NCI-H1930 (cell line): ENCODE measurements at places on chromosomes 5 and 9.

- DNase-seq, result no peak
Observed at GRCh38 chr9:89655056-89655989, 50.5 kb downstream of the GADD45G start.

DNA sequence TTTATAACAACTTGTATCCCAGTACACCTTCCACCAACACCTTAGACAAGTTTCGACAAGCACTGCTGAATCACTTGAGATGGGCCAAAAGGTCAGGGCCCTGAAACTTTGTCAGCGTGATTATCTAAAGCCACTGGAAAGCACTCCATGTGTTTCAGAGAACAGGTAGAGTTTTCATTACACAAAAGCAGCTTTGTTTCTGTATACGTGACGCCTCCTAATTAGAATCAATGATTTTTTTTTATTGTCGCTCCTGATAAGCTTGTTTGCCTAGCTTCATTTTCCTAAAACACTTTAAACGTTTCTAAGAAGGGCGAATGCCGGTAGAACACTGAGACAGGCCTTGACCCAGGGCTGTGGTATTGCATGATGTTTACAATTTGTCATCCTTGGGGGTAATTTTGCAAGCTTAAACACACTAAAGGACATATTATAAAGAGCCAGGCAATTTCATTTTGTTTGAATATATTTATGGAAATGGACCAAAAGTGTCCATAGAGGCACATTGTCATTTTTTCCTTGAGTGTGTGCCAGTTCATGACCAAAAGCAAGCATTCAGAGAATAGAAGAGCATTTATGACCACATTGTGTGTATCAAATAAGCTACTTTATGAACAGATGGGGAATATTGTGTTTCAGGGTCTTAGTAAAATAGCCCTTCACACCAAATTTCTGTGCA is 193.6 kb downstream of the GLIS3 start:
- no peak for DNase-seq

DNA sequence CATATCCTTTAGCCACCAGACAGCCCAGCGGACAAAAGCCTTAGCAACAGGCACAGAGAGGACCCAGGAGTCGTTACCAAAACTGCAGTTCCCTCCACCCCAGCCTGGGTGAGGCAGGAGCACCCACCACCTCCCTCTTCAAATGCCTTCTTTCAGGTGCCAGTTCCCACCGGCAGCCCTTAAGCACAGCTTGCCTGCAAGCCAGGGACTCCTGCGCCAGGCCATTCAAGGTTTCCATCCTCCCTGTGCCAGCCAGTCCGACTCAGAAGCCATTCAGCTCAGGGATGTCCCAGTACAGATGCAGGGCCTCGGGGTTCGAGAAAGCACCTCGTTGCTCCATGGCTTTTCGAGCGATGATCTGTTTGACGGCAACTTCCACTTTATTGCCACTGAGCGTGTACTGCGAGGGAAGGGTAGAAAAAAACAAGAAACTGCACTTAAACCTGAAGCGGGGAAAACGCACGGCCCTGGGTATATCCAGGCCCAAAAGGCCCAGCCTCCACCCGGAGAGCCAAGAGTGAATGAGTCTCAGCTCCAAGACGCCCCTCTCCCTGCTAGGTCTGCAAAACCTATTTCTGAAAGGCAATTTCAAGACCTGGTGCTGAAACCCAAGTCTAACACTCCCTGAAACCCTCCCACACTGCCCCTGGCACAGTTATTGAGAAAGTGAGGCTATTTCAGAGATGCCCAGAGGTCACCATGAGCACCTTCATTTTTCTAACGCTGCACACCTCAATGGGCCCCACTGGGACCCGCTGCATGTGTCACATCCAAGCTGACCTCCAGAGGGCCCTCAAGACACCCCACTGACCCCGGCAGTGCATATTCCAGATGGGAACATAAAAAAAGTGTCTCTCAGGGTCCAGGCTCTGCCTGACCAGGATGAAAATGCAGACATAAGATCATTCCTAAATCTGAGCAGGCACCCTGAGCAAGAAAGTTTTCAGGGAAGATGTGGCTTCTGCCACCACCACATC is 36.8 kb upstream of the ZNF354A start:
- no peak for DNase-seq

DNA sequence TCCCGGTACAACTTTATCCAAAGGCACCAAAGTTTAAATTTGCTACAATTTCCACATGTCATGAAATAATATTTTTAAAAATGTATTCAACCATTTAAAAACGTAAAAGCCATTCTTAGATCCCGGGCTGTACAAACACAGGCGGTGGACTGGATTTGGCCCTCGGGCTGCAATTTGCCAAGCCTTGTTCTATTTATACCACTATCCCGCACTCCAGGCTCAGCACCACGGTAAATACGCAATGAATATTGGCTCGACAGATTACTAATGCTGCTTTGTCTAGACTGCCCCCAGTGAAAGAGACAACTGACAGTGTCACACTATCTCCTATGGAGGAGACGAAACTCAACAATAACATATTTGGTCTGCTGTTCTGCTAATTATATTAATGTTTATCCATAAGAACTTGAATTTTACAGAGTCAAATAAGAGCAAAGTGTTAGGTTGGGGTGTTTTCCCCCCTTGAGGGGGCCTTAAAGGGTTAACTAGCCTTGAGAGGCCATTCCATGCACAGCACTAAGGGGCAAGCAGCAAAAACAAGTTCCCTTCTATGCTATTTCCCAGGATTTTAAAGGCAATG is 98.1 kb downstream of the MARCHF11 start:
- no peak for DNase-seq

- DNase-seq, result no peak
Observed at GRCh38 chr5:103741984-103742383, 179.4 kb upstream of the NUDT12 start.

DNA sequence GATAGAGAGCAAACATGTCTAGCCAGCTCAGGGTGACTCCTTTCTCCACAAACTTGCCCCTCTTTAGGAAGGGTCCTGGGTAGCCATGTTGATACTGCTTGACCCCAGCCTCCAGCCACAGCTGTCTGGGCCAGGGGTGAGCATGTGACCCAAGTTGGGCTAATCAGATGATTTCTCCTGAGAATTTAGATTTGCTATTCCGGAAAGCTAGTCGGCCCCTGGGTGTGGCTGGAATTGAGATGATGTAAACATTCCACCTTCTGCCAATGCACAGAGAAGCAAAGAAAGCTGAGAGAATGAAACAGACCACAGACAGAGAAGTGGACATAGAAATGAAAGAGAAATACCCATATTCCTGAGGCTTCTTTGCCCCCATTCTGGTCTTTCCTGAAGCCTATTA is 17.8 kb upstream of the B4GALT1 start:
- DNase-seq, result no peak

- DNase-seq, result no peak
Observed at GRCh38 chr5:174785120-174785680, 60.8 kb downstream of the MSX2 start.

DNA sequence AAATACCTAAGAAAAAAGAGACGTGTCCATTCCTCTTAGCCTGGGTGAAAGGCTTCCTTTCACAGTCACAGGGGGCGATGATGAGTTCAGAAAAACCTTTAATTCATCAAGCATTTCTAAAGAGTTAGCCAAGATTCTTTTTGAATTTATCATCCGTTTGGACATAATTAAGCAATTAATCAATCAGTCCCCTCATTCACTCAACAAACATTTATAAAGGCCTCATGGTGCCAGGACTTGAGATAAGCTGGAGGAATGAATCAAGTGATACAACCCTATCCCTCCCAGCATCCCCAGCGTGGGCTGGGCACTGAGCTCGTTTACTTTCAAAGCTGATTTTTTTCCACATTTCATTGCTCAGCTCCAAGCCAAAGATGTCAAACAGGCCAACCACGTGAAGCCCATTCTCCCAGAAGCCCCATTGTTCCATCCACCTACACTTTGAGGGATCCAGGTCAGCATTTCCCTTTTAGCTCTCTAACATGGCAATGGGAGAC is 140.5 kb downstream of the SLIT3 start:
- no peak for DNase-seq

- DNase-seq, result no peak
Observed at GRCh38 chr5:32936329-32936728, 225.2 kb downstream of the NPR3 start.

- DNase-seq, result no peak
Observed at GRCh38 chr9:134283111-134283515, 43.1 kb upstream of the RXRA start.
